ENCODE measurements at places on chromosomes 2 and 18.

DNA sequence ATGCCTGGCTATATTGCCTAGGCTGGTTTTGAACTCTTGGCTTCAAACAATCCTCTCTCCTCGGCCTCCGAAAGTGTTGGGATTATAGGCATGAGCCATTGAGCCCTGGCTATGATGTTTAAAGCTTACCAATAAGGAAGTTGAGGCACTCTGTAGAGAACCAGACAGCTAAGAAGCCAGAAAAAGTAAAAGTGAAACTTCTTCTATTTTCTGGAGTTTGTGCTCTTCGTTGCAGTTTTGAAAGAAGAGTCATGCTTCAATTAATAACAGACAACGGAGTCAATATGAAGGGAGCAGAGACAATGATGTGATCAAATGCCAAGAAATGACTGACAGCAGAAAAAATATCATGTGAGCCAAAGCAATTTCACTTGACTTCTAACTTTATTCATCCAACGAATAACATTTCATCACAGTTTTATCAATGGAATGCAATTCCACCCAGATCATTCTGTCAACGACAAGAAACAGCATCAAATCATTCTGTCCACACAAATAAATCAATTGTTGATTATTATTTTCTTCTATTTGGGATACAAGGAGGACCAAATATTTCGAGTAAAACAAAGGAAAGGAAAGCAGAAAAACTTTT, 175.5 kb upstream of the CELF4 start:
- no peak for DNase-seq

DNA sequence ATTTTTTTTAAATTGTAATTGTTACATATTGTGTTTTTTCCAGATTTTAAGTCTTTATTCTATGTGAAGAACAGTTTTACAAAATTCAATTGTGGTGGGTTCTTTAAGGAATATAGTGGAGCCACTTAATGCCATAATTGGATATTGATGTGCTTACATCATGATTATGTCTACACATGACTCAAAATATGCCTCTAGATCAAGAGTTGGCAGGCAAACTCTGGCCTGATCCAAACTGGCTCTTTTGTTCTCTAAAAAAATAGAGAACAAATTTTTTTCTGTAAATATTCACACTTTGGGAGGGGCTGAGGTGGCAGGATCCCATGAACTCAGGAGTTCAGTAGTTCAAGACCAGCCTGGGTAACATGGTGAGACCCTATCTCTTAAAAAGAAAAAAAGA, 8.3 kb downstream of the EHBP1 start:
- DNase-seq, result no peak

DNA sequence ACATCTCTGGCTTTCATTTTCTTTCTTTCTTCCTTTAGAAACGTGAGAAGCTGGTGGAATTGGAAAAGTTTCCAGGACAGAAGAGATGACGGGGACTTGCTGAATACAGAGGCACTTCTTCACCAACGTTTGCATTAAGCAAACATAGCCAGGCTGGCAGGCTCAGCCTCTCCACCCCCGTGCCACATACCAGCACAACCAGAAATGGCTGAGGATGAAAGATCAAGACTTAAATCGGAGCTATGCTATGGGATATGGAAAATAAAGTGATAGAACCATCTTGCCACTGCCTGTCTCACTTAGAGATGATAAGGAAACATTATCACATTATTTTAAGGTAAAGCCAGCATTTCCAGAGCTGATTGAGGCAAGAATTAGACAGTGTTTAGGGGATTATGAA, 483.3 kb downstream of the BCL11A start:
- DNase-seq, result no peak

GRCh38 chr2:168978461-168978861, 52.7 kb downstream of the ABCB11 start:
- no peak for DNase-seq

GRCh38 chr2:147096671-147097070, 748.2 kb upstream of the ACVR2A start:
- no peak for DNase-seq

GRCh38 chr2:101947374-101947773, 44.4 kb upstream of the IL1R2 start:
- DNase-seq, result no peak

DNA sequence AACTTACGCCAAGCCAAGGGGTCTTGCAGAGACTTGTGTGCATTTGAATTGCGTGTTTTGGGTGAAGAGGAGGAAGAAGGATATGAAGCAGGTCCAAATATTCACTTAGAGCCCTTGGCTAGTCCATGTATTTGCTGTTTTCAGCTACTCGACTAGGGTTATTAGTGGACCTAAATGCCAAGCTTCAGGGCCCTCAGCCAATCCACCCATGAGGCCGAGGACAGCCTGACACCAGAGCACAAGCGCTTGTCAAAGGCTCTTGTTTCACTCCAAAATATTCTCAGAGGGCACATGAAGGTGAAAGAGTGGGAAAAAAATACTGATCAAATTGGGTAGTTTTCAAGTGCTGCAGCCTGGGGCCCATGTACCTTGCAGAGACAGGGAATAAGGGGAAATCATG, 174.8 kb upstream of the ACAA2 start:
- DNase-seq, result no peak

DNA sequence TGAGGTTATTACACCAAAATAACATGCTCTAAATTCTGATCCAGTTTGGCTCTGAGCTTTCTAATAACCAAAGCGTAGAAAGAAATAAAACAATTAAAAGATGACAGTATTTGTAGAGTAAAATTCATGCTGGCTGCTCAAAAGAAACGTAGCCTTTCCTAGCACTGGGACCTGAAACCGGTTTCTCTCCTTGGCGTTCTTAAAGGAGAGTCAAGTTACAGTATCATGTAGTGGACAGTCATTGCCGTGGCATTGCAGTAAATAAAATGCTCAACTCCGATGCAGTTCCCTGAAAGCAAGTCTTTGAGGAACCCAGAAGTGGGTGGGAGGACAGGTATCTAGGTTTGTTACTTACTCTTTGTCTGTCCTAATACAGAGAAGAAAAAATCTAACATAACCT, 52.7 kb upstream of the ITM2C start:
- no peak for DNase-seq

DNA sequence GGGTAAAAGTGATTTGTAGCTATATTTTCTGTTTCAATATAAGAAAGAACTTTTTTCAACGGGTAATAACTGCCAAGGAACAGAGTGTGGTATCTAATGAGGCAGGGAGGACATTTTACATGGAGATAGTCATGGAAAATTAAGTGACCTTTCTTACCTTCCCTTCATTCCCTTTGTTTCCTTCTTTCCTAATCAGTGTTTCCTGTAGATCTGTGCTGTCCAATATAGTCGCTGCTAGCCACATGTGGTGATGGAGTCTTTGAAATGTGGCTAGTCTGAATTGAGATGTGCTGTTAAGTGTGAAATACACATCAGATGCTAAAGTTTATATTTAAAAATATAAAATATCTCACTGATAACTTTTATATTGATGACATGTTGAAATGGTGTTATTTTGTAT, 81.8 kb downstream of the BABAM2 start:
- DNase-seq, result no peak

DNA sequence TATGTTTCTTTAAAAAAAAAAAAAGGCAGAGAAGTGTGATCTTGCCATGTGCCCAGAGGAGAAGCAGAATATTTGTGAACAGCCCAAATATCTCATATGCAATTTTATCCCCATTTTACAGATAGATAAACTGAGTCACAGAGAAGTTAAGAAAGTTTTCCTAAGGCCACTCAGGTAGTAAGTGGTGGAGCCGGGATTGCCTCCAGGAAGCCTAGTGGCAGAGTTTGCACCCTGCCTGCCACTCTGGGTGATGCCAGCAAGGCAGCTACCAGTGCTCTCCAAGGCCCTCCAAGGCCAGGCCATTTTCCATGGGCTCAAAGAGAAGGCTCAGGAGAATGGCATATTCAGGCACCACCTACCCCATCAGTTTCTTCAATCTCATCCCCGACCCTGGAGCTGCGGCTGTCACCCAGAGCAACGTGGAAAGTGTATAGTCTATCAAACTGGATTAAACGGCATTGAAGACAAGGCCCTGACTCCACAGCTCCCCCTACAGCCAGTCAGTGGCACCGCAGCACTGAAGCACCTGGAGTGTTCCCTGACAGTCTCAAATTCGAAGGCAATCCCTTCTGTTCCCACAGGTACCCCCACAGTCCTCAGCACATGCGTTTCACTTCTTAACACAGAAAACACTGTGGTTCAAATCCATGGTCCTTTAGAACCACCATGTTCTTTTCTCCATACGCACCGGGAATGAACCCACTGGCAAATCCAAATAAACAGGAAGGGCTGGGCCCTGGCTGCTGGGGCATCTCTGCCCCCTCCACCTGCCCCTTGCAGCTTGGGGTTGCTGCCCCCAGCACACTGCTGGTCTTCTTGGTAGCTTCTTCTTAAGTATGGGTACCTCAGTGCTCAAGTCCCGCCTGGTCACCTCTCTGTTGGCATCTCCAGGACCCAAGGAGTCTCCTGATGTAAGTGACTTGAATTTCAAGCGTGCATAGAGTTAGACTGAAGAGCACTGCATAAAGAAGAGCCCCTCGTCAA, 175.3 kb downstream of the INHBB start:
- DNase-seq, result peak; percentile 60

DNA sequence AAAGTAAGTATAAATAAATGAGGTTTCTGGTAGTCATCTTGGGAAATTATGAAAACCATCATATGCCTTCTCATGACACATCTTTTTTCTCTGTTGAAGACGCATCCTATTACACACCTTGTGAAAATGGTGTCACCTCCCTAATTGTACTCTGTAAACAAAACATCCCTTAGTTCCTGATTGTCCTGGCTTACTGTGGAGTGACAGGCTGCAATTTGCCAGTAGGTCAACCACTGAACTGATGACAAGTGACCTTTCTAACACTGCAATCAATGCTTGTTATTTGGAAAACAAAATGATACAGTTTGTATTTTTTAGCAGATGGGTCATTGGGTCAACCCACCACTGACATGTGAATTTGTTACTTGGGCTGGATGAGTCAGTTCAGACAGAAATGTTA, 219.5 kb downstream of the PTPRM start:
- no peak for DNase-seq

- DNase-seq, result no peak
Observed at GRCh38 chr2:17245906-17246305, 272.3 kb downstream of the RAD51AP2 start.

GRCh38 chr2:24818721-24819167, 25.5 kb downstream of the CENPO start:
- no peak for DNase-seq

DNA sequence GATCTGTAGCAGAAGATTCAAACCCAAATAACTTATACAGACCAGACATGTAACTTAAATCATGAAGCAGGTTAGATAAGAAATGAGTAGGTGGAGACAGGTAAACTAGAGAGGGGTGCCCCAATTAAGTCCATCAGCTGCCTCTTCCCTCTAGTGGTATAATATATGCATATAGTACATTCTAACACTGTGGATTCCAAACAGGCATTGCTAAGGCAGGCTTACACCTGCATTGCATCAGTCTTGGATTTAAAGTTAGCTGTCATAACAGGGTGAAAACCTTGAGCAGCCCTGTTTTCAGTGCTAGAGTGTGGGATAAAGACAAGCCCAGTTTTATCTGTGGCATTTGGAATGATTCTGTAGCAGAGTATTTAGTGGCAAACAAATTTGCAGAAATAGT, 63.4 kb downstream of the NYAP2 start:
- no peak for DNase-seq

- DNase-seq, result no peak
Observed at GRCh38 chr2:105789745-105790460, 45.2 kb downstream of the NCK2 start.

DNA sequence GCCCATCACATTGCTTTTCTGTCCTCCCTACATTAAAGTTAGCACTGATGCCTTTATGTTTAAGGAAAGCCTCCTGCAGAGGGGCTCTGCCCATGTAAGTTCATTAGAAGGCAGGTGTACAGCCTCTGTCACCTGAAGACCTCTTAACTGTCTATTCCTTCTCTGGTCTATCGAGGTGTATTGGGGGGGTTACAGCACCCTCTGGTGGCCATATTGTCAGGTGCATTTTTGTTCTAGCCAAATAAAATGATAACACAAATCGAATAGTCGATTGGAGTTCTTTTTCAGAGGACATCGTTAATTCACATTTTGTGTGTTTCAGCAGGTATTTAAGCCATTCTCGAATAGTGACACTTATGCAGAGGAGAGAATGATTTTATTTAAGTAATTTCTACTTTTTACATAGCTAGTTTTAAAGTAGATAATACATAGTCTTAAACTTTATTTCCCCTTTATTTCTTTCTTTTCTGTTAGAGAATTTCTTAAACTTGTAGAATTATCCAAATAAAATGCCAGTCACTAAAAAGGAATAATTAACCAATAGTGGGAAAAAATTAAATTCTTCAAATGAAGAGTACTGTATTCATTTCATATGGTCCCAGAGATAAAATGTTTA, 136.8 kb downstream of the NEDD4L start:
- peak; percentile 66 for DNase-seq

GRCh38 chr2:158543957-158544356, 87.2 kb downstream of the PKP4 start:
- DNase-seq, result no peak

- no peak for DNase-seq
Observed at GRCh38 chr18:7011142-7011541, 106.5 kb downstream of the LAMA1 start.

DNA sequence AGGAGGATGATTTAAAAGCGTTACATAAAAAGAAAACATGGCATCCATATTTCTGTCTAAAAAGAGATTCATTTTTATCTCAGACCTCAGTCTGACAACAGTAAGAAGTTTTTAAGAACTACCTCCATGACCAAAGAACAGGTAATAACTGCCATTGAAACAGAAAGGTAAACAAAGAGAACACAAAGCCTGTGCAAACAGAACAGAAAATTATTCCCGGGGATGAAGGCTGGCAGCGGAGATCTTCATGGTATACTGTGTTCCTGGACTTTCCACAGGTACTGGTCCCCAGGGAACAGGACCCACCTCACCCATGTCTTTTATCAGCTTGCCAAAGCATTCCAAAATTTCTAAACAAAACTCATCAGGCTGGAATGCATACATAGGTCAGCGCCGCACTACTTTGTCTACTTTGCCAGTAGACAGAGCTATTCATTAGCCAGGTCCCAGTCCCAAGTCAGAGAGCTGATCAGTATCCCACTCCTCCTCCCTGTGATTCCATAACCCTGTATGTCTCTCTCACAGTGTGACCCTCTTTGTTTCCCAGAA, 277.3 kb downstream of the MBD2 start:
- no peak for DNase-seq

GRCh38 chr2:238290091-238290509, 1.7 kb upstream of the PER2 start:
- DNase-seq, result peak; percentile 73
